ENCODE measurements at places on chromosomes 13 and 19. TPM values are rescaled to one million over a fixed set of nuclear protein-coding genes. Genes with fewer than 3 reads are reported as not detected.

Gene SPACA4
- total RNA-seq: not detected

Gene KLF2
- total RNA-seq: 12.4 TPM

- no peaks in the 10 kb centered on the region for H3K27me3 ChIP-seq
- H3K4me1 ChIP-seq: no peaks in the 10 kb centered on the region
- no peak overlapping the region for H3K27ac ChIP-seq
- no peak for DNase-seq
These were observed 37.5 kb downstream of the SUGP2 start for GRCh38 chr19:18995804-18996241.

DNA sequence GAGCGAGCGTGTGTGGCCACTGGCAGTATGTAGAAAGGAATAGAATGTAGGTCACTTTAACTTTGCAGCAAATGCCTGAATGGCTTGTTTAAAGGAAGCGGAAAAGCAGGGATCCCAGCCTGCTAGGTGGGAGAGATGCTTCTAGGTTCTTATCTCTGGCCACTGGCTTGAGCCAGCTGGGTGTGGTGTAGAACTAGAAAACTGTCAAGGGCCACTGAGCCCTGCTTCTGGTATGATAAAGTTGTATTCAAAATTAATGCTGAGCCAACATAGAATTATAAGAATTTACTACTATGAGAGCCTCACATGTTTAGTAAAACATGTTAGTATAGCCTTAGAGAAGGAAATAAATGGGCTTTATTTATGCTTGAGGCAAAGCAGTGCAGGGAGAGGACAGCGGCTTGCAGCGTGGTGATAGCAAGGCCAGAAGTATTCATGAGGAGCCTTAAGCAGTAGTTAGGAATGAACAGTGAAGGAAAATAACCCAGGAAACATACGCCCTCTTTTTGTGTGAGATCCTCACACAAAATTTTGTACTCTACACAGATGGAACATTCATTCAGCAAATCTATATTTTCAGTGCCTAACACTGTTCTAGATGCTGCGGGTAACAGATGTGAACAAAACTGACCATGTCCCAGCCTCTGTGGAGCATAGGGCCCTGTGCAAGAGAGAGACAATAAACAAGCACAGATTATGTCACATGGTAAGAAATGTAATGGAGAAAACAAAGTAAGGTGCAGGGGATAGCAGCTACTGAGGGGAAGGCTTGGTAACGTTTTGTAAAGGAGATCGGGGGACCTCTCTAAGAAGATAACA, 863.2 kb downstream of the DIAPH3 start:
- H3K36me3 ChIP-seq: no peaks in the 10 kb centered on the region
- H3K4me3 ChIP-seq: no peak overlapping the region

GRCh38 chr13:20491926-20492435, 33.7 kb downstream of the CRYL1 start:
- no peaks in the 10 kb centered on the region for H3K27me3 ChIP-seq
- H3K27ac ChIP-seq: no peak overlapping the region
- no peaks in the 10 kb centered on the region for H3K36me3 ChIP-seq
- no peak for DNase-seq
- no peaks in the 10 kb centered on the region for H3K4me1 ChIP-seq

All from GM12878 (cell line).